ENCODE measurements at places on chromosomes 5 and 9.

DNA sequence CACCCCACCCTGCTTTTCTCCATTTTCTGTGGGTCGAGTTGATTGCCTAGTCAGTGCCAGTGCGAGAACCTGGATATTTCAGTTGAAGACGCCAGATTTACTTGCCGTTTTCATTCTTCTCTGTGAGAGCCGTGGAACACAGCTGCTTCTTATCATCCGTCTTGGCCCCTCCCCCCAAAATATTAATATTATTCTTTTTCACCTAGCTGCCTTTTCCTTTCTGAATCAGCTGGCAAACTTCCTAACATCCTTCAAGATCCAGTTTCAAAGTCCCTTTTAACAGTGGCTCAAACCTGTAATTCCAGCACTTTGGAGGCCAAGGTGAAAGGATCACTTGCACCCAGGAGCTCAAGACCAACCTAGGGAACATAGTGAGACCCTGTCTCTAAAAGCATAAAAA is 117.1 kb upstream of the RASA1 start:
- no peak for DNase-seq

DNA sequence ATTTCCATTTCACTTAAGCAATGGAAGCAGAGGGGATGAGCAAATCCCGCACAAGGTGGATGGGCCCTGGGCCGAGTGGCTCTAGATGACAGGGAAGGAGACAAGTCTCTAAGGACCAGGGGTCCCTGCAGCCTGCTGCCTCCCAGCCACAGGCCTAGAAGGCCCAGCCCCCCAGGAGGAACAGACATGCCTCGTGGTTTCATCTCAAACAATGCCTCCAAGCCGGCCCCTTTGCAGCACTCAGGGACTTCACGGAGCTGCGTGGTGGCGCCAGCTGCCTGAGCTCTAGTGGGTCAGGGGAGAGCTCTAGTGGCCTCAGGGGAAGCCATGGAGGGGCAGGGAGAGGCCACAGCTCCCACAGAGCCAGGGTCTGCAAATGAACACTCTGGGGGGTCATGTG is 48.8 kb downstream of the HABP4 start:
- DNase-seq = no peak

DNA sequence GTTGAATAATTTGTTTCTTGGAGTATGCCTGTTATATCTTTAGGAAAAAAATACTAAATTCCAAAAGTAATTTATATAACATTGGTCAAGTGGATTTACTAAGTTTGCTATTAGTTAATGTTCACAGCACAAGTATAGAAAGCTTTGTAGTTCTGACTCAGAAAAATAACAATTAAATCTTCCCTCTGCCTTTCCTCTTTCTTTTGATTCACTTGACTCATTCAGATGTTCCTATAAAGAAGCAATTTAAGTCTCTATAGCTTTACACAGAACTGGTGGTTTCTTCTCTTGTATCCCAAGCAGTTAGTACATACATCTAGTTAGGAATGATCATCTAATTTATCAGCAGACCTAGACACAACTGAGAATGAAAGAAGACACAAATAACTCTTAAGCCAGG is 4.5 kb upstream of the CDC42SE2 start:
- DNase-seq = no peak

- no peak for DNase-seq
Measured at GRCh38 chr5:40172721-40173120, 507.0 kb upstream of the PTGER4 start.

DNA sequence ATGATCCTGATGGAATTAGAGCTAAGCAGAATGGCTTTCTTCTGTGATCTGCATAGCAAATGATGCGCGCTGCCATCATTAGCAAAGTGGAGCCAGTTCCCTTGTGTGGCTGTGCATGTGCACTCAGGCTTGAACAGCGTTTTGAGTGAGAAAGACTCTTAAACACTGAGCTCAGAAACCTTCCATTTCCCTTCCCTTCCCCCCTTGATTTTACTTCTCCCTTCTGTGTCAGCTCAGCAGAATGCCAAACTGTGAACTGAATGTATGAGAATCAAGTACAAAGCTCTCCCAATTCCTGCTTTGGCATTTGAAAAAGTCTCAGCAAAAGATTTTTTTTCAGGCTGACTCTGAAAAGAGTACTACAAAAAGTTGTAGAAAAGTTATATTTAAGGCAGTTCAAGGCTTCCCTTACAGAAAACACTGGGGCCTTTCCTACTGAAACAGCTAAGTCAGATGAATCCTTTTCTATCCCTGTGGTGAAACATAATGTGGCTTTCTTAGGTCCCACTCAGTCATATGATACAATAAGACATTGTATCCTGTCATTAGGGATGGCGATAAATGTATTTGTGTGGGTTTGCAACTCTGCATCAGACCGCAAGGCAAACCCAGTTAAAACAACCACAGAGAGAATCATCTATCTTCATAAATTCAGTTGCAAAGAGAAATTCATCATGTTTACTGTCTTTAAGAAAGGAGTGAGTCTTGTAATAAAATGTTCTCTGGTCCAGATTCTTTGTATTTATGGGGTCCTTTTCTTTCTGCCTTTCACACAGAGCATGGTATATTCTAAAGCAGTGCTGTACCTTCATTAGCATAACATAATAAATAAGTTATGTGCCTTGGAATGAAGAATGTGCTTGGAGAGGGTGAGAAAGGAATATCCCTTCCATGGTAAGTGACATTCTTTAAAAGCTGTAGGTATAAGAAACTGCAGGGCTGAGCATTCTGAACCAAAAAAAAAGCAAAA is 222.6 kb downstream of the CAAP1 start:
- DNase-seq = no peak

DNA sequence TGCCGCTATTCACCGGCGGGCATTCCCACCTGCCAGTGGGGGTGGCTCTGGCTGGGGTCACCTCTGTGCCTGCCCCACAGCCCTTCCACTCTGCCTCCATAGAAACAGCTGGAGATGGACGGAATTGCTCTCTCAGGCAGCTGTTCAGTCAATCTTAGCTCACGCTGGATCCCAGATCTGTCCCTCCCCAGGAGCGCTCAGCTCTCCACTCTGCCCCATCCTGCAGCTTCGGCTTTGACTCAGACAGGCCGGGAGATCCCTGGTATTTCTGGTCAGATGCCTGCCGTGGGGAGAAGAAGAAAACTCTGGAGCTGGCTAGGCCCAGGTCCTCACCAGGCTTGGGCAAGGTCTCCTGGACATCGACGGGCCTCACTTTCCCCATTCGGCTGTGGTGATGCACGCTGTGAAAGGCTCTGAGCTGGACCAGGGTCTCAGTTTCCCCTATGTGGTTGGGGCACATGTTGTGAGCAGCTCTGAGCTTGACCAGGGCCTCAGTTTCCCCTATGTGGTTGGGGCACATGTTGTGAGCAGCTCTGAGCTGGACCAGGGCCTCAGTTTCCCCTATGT is 7.6 kb upstream of the SLC9A3 start:
- no peak for DNase-seq

All from CD4-positive, alpha-beta T cell treated with Interleukin-15 for 4 hours (primary cell).